ENCODE measurements at places on chromosomes 7 and 10.

DNA sequence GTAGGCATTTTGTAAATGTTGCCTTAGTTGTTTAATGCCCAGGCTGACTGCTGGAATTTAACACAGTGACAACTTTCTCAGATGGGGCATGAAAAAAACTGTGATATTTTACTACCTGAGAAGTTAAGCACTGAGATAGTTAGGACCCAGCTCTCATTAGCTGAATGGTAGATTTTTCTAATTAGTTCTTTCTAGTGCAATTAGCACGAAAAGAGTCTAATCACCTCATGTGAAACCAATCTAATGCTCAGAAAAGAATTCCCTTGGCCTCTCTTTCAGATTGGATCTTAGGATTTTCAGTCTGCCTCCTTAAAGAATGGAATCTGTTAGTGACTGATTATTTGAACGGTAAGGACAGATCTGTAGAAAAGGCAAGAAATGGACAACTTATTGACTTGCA lies 743.2 kb downstream of the AUTS2 start:
- DNase-seq: no peak

DNA sequence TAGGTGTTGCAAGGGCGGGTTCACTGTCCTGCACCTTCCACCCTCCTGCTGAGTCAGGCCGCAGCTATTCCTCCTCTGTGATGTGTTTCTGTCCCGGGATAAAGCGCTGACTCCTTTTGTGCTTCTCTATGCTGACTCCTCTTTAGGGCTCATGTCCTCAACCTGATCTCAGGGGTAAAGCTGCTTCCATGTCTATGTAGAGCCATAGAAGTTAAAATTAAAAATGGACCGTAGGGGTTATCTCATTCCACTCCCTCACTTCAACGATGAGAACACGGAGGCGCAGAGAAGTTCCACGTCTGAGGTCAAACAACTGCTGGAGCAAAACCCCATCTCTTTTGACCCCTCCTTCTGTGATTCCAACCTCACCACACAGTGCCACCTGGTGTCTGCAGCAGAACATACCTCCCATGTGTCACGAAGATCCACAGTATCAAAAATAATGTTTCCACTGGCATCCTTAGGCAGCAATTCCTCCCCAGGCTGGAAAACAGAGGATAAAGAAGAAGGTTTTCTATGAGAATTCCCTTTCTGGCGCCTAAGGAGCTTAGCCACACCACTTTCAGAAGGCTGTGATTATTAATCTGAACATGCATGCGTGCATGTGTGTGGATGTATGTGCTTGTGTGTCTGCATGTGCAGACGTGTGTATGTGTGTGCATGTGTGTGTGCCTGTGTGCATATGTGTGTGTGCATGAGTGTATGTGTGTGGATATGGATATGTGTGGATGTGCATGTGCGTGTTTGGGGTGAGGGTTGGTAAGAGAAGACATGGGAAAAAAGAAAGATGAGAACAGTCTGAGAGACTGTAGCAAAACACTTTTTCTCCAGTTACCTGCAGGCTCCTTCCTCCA lies 81.2 kb upstream of the UCN3 start:
- no peak for DNase-seq

DNA sequence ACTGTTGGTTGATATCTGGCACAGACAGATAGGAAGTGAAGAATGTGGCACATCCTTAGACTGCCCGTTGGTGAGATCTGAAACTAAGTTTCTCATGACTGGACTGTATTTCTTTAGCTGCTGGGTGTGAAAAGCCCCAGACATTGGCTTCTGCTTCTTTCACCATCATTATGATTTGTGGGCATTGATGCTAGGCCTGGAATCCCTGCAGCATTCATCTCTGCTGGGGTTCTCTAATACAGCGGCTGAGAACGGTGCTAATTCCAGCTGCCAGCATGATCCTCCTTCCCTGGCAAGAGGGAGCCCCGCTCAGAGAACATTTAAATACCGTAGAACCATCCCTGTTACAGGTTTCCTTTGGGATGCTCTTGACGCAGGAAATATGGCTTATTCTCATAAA lies 26.2 kb downstream of the RBM20 start:
- DNase-seq: no peak

DNA sequence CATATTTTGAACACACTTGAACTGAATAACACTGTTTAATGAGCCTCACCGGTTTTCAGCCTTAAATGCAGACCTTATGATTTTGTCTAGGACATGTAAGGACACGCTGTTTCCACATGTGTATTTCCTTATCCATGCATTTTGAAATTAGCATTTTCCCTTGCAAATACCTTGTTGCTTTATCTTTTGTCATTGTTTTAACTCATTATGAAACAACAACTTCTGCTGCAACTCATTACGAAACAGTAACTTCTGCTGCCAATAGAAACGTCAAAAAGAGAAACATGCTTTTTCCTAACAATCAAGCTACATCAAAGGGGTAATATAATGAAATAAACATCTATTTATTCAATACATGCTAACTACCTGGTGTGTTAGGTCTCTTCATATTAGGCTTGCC lies 322.0 kb downstream of the AGMO start:
- no peak for DNase-seq

GRCh38 chr7:112009081-112009480 lies 197.1 kb downstream of the DOCK4 start:
- no peak for DNase-seq

DNA sequence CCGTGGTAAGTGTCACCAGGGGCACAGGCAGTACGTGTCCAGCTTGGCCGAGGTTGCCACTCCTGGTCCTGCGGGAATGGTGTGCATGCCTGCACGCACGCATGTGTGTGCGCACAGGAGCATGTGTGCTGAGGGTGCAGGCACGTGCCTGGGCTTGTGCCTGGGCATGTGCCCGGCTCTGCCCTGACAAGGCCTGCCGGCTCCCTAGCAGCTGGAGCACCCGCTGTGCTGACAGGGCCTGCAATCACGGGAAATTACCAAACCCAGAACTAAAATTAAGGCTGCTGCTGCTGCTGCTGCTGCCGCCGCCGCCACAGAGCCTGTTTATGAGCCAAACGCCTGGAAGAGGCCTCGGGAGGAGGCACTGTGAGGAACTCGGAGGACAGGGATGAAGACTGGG lies 28.7 kb downstream of the GHRHR start:
- no peak for DNase-seq

DNA sequence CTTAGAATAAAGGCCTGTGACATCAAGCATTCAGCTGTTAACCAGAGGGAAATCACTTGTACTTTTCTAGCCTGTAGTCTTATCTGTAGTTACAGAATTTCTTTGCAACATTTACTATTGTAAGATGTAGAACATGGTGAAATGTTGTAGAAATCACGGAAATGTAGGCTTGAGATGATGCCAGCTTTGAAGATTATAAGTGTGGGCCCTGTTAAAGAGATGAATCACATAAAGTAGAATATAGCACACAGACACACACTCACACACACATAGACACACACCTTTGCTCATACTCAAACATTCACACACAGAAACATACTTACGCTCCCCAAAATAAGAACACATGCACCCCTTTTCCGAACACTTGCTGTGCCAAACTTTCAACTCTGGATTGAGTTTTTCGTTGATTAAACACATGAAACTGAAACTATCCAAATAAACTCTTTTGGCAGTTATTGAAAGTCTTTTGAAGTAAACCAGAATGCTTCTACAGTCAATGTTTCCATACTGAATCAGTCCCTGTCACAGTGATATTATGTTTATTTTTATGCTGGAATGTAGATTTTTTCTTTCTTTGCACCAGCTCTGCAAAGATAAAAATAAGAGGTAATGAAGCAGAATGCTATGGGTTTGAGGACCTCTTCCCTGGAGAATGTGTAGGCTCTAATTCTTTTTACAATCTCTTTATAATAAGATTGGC lies 230.3 kb upstream of the MEOX2 start:
- no peak for DNase-seq

GRCh38 chr7:34313289-34313688 lies 344.7 kb upstream of the NPSR1 start:
- DNase-seq: no peak

DNA sequence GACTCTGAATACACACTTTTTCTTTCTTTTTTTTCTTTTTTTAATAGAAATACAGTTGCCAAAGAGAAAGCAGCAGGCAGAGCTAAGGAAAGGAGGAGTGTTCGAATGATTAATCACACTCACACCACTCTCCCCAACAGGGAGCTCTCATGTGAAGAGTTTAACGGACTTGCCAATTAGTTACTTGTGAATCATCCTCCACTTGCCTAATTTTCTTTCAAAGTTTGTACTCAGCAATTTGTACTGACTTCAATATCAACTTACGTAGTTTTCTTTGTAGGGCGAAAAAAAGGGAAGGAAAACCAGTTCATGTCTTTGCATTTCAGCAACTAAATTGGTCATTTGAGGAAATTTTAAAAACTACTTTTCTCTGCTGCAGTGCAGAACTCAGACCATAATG lies 109.2 kb downstream of the PIP4K2A start:
- no peak for DNase-seq

DNA sequence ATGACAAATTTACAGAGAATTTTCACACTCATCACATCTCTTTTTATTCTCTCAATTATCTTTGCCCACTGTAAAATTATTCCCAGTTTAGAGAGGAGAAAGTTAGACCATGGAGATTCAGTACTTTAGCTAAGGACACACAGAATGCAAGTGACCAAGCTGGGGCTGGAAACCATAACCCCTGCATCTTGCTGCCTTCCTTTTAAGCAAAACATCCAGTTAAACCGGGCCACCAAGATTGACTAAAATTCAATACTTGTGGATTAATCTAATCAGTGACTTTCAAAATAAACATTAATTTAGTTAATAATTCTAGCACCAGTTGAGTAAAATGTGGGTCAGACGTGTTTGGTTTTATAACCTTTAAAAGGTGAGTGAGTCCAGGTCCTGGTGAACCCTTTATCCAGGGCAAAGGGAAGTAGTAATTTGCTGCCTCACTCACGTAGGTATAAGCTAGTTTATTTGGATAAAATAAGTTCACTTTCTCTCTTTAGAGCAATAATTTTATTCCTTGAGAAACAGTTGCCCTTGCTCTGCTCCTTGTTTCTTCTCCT lies 1.9 kb upstream of the CYP2C8 start:
- DNase-seq: no peak

Measured in stimulated activated CD8-positive, alpha-beta memory T cell treated with anti-CD3 and anti-CD28 coated beads, Interleukin-4, amount 100 ng/mL, for 1 hour (primary cell).